Endothelial cell of coronary artery (primary cell): ENCODE measurements at places on chromosomes 3 and 15. TPM values are rescaled to one million over a fixed set of nuclear protein-coding genes. Genes with fewer than 3 reads are reported as not detected.

IGSF11 gene
- not detected in 2 replicates for total RNA-seq

ITIH3 gene
- 0.09 TPM in 1 of 2 replicates, not detected in the other for total RNA-seq

SLC22A14 gene
- 0.09 TPM in 2 replicates for total RNA-seq

SPSB4 gene
- not detected in 2 replicates for total RNA-seq

MST1R gene
- total RNA-seq = 0.28 and 0.54 TPM in 2 replicates

CLDN1 gene
- total RNA-seq = 0.09 and 0.47 TPM in 2 replicates

SYNM gene
- total RNA-seq = 4.6 and 5.3 TPM in 2 replicates

SYNPR gene
- not detected in 2 replicates for total RNA-seq

SLMAP gene
- 31.3 and 42.8 TPM in 2 replicates for total RNA-seq

PDCD7 gene
- total RNA-seq = 10.3 and 12.5 TPM in 2 replicates

MYLK gene
- total RNA-seq = 15.1 and 30.8 TPM in 2 replicates

AP4E1 gene
- 7.5 and 9.4 TPM in 2 replicates for total RNA-seq

RTP1 gene
- not detected in 2 replicates for total RNA-seq

FGF12 gene
- 0.28 and 1.1 TPM in 2 replicates for total RNA-seq

NOX5 gene
- under 0.01 TPM in 1 of 2 replicates, not detected in the other for total RNA-seq

TPRG1 gene
- 0.19 and 0.27 TPM in 2 replicates for total RNA-seq

CHAC1 gene
- total RNA-seq = 2.7 and 11.2 TPM in 2 replicates

AVEN gene
- 34.3 and 34.4 TPM in 2 replicates for total RNA-seq

ST6GAL1 gene
- total RNA-seq = 40.9 and 63.4 TPM in 2 replicates

EPHB3 gene
- under 0.01 TPM in 1 of 2 replicates, not detected in the other for total RNA-seq

TMEM45A gene
- total RNA-seq = 2.8 and 13.7 TPM in 2 replicates

CCR1 gene
- not detected in 2 replicates for total RNA-seq
